ENCODE measurements at places on chromosomes 5 and 9. TPM values are rescaled to one million over a fixed set of nuclear protein-coding genes. Genes with fewer than 3 reads are reported as not detected.

The NDUFB6 gene
- total RNA-seq: 44.6 TPM

DNA sequence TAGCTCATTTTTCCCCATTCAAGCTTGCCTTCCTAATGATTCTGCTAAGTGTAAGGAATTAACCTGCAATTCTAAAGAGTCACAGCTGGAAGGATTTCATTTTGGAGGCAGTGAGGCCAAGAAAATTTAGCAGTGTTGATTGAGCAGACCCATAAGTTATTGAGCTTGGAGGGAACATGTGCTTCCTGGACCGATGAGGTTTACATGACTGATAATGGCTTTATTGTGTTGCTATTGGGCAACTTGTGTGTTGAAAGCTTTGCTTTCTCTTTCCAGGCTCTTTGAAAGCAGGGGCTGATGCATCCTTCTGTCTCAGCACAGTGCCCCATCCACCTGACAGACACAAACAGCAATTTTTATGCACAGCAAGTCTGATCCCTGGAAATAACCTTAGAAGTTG lies 398.9 kb upstream of the PCSK5 start:
- DNase-seq: no peak

The DRD1 gene
- 12.6 TPM for total RNA-seq

GRCh38 chr9:33041432-33042188 lies 16.5 kb downstream of the DNAJA1 start:
- DNase-seq: no peak

DNA sequence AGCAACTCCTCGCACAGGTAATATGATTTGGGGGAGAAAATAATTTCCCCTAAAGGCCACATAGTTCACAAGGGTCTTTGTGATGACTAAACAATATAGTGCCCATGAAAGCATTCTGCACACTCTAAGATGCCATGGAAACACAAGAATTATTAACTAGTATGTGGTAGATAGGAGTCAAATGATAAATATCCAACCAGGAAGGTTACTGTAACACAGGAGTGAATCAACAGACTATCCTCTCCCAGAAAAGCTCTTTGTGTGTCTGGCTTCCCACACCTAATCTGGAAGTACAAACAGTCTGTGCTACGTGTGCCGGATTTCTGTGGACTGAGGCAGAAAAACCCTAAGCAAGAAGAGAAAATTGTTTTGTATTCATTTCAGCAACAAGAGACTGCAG lies 70.0 kb downstream of the OTP start:
- DNase-seq: no peak

GRCh38 chr5:97618721-97619120 lies 435.7 kb upstream of the RIOK2 start:
- no peak for DNase-seq

GRCh38 chr9:2362150-2362549 lies 259.4 kb upstream of the VLDLR start:
- no peak for DNase-seq

The HRCT1 gene
- 1.6 TPM for total RNA-seq

GRCh38 chr5:172875505-172876279 lies 41.6 kb downstream of the ERGIC1 start:
- no peak for DNase-seq

GRCh38 chr9:109411798-109412352 lies 86.2 kb downstream of the PTPN3 start:
- no peak for DNase-seq

The CD180 gene
- total RNA-seq: 0.57 TPM

- no peak for DNase-seq
Measured at GRCh38 chr5:176412517-176413254, 3.7 kb downstream of the CLTB start.

The SOX30 gene
- total RNA-seq: 0.18 TPM

DNA sequence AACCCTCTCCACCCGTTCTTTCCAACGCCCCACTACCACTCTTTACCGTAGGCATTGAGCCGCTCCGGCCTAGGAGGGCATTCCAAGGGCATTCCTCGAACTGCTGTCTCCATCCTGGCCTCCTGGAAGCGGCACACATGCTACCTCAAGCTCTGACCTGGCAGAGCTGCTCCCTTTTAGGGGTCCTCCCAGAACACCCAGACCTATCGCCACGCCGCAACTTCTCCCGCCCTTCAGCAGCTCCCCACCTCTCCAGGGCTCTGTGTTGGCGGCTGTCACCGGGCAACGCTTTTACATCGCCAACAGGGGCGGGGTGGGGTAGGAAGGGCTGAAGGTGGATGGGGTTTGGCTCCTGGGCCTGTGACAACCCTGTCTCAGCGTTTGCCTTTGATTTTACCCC lies 4.6 kb upstream of the MYORG start:
- no peak for DNase-seq

The TMEM174 gene
- not detected for total RNA-seq

GRCh38 chr9:18253950-18254349 lies 220.0 kb upstream of the ADAMTSL1 start:
- no peak for DNase-seq

DNA sequence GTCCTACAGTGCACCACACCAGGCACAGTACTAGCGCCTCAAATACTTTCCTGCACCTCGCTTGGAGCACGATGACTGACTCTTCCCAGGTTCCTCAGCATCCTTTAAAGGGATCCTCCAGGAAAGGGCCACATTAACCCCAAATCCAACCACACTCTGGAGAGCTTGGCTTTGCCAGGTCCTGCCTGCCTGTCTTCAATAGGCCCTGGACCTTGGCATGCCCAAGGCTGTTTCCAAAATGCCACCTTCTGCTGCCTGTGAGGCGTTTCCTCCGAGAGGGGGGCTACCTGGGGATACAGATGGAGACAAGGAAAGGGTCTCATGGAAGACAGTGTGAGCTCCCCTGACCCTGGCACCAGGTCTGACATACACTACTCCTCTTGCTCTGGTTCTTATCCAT lies 169.9 kb downstream of the DAB2IP start:
- peak; percentile 29 for DNase-seq

- DNase-seq: no peak
Measured at GRCh38 chr5:129853588-129853987, 50.7 kb upstream of the CHSY3 start.

- DNase-seq: no peak
Measured at GRCh38 chr5:110588286-110588980, 138.0 kb downstream of the TMEM232 start.

- no peak for DNase-seq
Measured at GRCh38 chr5:39426051-39426745, 1.4 kb upstream of the DAB2 start.

DNA sequence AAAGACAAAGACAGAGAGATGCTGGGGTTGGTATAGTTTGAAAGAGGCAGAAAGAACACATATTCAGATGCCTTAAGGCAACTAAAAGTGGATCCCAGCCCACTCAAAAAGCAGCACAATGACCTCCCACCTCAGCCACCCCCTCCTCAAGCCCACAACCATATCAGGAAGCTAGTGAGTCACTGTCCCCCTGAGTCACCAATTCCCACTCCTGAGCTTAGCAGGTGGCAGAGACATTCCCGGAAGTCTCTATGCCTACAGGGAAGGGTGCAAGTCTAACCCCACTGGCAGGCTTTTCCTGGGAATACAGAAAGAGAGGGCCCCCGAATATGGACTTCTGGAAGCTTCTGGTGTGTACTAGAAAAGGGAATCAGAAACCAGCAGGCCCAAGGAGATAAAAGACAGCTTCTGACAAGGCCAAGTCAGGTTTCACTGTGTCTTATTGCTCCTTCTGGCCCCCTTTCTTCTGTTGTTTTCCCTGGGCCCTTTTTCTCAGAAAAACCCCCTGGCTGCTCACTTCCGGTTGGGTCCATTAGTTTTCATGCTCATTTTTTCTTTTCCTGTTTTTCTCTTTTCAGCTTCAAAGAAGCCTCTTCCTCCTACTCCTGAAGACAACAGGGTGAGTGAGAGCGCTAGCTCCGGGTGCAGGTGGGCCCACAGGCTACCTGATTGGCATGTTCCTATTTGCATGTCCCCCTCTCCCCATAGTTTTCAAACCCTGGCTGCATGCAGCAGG lies 36.8 kb downstream of the ITK start:
- DNase-seq: no peak

GRCh38 chr9:88733651-88734421 lies 198.9 kb downstream of the NXNL2 start:
- DNase-seq: no peak

DNA sequence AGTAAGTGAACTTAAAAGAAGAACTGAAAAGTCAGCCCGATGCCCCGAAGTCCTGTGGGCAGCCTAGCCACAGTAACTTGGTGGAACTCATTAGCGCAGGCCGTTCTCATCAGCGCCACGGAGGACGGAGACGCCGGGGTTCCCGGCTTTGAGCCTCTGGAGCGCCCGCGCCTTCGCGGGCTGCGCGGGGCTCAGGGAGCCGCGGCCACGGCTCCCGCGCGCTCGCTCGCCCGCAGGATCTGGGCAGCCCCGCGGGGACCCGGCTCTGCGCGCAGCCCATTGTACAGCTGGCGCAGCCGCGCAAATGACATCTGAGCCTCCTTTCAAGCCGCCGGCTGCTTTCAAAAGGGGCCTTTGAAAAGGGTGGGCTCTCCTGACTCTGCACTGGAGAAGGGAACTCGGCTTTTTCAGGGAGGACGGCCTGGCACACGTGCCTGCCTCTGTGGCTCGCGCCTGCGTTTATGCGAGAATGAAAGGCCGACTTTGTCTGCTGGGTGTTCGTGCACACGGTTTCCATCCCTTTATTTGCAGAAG lies 40.7 kb downstream of the TLR4 start:
- DNase-seq: peak; percentile 25

- DNase-seq: no peak
Measured at GRCh38 chr5:2989517-2989916, 238.0 kb upstream of the IRX2 start.

The C9orf72 gene
- 30.3 TPM for total RNA-seq

Measured in dorsolateral prefrontal cortex (tissue), 122 donors.